Cardiac septum (tissue), 1 donor: ENCODE measurements at places on chromosomes 11 and 22. TPM values are rescaled to one million over a fixed set of nuclear protein-coding genes. Genes with fewer than 3 reads are reported as not detected.

DNA sequence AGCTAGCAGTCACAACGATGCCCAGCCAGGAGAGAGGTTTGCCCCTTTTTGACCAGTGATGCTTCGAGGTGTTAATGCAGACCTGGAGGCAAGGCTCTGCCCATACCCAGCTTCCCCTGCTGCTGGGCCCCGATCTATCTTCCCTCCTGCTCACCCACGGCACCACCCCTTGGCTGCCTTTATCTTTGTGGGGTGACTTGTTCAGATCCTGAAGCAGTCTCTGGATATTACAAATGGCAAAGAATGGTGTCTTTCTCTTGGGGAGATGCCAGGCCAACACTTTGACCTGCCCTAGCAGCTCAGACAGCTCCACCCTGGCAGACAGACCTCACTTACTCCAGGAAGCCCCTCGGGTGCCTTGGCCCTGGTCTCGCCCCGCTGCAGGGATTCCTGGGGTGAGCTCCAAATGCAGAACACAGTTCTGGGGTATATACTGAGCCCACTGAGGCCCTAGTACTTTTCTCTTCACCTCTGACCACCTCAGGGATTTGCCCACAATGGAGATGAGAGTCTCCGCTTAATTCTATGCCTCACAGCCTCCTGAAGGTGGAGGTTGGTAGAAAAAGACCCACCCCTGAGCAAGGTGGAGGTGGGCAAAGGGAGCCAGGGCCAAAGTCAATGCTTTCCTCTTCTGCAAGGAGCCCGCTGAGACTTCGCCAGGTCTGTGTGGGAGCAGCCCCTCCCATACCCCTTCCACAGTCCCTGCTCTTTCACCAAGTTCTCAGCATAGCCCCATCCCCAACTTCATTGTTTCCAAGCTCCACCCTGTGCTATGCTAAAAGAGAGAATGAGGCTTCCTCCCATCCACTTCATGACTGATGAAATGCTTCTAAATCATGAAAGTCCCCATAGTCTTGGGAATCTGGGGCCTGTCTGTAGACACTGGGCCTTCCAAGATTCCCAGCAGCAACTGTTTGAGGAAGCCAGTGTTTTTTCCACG is 11.1 kb upstream of the ST3GAL4 start:
- DNase-seq = no peak

The MPZL2 gene
- 24.2 TPM for total RNA-seq

GRCh38 chr11:20122131-20122530 is 38.1 kb downstream of the DBX1 start:
- no peak for DNase-seq

The CCDC116 gene
- 0.43 TPM for total RNA-seq

DNA sequence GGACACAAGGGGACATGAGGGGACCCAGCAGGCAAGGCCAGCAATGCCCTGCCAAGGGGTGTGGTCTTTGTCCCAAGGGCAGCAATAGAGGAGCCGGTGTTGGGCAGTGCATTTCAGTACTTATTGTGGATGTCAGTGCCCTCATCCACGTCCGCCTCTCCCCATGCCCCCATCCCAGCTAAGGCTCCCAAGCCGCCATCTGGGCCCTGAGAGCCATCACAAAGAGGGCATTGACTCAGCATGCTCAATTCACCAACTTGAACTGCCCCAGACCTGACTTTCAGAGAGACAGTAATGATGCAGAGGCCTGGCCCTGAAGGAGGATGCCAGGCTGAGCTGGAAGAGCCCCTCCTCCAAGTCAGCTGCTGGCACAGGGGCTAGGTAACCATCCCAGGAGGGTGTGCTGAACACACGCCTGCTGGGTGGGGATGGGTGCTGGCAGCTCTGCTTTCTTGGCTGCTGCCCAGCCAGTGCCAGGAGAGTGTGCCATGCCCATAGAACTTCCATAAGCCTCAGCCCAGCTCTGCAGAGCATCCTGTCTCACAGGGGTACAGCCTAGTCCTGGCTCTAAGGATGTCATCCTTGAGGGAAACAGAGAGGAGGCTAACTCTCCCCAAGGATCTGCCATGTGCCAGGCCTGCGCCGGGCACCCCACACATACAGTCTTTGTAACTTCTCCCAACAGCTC is 46.5 kb downstream of the PDE2A start:
- DNase-seq = no peak

- DNase-seq = peak; percentile 76
These were observed 22.4 kb downstream of the DUSP8 start for GRCh38 chr11:1549338-1550330.

- DNase-seq = peak; percentile 70
These were observed 8.7 kb downstream of the PNPLA5 start for GRCh38 chr22:43883012-43883661.

DNA sequence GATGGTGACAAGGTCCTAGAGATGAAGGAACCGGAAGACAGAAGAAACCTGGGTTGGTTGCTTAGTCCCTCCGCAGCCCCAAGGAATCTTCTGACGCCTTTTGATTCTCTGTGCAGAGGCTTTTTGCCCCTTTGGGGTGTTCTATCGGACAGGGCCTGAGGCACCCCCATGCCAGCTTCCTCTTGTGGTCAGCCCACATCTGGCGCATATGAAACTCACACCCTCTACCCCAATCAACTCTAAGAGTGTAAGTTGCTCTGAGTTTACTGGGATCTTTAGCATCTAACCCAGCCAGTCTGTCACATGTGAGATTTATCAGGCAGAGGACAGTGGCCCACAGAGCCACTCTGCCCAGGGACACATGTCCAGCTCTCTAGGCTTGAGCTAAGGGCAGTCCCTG is 17.4 kb downstream of the RASD2 start:
- DNase-seq = no peak

DNA sequence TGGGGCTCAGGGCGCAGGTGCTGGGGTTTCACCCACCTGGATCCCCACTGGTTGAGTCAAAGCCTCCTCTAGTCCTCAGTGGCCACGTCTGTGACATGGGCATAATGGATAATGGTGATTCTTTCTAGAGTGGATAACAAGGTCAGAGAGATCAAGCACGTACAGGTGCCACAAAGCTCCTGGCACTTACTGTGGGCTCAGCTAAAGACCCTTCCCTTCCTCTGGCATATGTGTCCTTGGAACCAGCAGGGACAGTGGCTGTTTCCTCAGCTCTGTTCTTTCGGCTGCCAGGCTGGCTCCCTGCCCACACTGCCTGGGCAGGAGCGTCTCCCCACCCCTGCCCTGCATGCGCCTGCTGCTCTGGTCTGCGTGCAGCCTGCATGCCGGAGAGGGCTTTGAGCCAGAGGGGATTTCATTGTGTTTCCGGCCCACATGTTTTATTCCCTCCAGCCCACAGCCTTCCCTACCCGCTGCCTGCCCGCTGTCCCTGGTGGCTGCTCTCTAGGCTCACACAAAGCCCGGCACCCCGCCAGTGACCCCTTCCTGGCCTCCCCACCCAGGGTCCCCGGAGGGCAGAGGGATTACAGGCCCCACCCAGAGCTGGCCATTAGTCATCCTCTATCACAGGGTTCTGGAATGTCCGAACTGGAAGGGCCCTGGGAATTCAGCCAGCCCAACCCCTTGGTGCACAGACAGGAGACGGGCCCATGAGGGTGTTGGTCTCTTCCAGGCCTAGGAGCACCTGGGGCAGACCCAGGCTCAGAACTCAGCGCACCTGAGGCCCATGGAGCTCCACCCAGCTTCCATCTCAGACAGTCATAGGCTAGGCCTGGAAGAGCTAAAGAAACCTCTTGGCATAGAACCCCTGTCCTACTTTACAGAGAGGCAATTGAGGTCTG is 55.3 kb upstream of the GCAT start:
- DNase-seq = peak; percentile 94
